Keratinocyte (primary cell): ENCODE measurements at places on chromosomes 1 and 21. TPM values are rescaled to one million over a fixed set of nuclear protein-coding genes. Genes with fewer than 3 reads are reported as not detected.

The LCE3C gene
- 0.20 to 0.34 TPM in 2 of 3 replicates, not detected in the other for polyA plus RNA-seq

The VTCN1 gene
- 0.04 TPM in 1 of 3 replicates, not detected in the others for polyA plus RNA-seq

The KRTAP20-2 gene
- not detected in 3 replicates for polyA plus RNA-seq

The S100A3 gene
- 12.6 to 24.0 TPM (median 15.1 TPM) in 3 replicates for polyA plus RNA-seq

The HES4 gene
- 3.0 to 14.7 TPM (median 3.1 TPM) in 3 replicates for polyA plus RNA-seq

The TMIGD3 gene
- polyA plus RNA-seq: not detected in 3 replicates

The MAP1LC3C gene
- polyA plus RNA-seq: not detected in 3 replicates

The NOTCH2NLA gene
- polyA plus RNA-seq: 30.4 to 44.1 TPM (median 31.0 TPM) in 3 replicates

The TNNT2 gene
- polyA plus RNA-seq: 0.61 to 2.3 TPM (median 1.4 TPM) in 3 replicates

The TGFB2 gene
- polyA plus RNA-seq: 9.0 to 22.3 TPM (median 21.5 TPM) in 3 replicates

The CYP4A22 gene
- not detected in 3 replicates for polyA plus RNA-seq

The HSPB7 gene
- polyA plus RNA-seq: 0.03 to 0.05 TPM in 2 of 3 replicates, not detected in the other

The C2CD4D gene
- 0.05 to 0.08 TPM (median 0.05 TPM) in 3 replicates for polyA plus RNA-seq

The KCNA3 gene
- polyA plus RNA-seq: not detected in 3 replicates

The FCRL2 gene
- not detected in 3 replicates for polyA plus RNA-seq

The OLFML3 gene
- 2.3 to 4.4 TPM (median 2.8 TPM) in 3 replicates for polyA plus RNA-seq

The DMRTA2 gene
- polyA plus RNA-seq: 0.01 TPM in 1 of 3 replicates, not detected in the others

The S100A5 gene
- 0.20 to 0.76 TPM (median 0.24 TPM) in 3 replicates for polyA plus RNA-seq

The CPTP gene
- polyA plus RNA-seq: 5.8 to 14.0 TPM (median 11.8 TPM) in 3 replicates

The OR2T33 gene
- not detected in 3 replicates for polyA plus RNA-seq

The PLA2G2D gene
- polyA plus RNA-seq: not detected in 3 replicates

The SLC5A9 gene
- 0.08 TPM in 1 of 3 replicates, not detected in the others for polyA plus RNA-seq

The GFI1 gene
- polyA plus RNA-seq: 0.13 to 0.22 TPM (median 0.17 TPM) in 3 replicates

The EBNA1BP2 gene
- 53.2 to 140 TPM (median 122 TPM) in 3 replicates for polyA plus RNA-seq

The NCF2 gene
- polyA plus RNA-seq: 8.3 to 12.6 TPM (median 9.2 TPM) in 3 replicates

The S100A2 gene
- 10,013 to 12,757 TPM (median 12,412 TPM) in 3 replicates for polyA plus RNA-seq

The TNFSF18 gene
- 0.21 to 0.69 TPM (median 0.48 TPM) in 3 replicates for polyA plus RNA-seq

The C1orf115 gene
- polyA plus RNA-seq: 0.68 to 0.97 TPM (median 0.72 TPM) in 3 replicates

The LAMB3 gene
- 659 to 1,206 TPM (median 953 TPM) in 3 replicates for polyA plus RNA-seq

The B3GALT5 gene
- polyA plus RNA-seq: not detected in 3 replicates

The ACTA1 gene
- polyA plus RNA-seq: 0.05 to 0.09 TPM (median 0.05 TPM) in 3 replicates

The CELSR2 gene
- polyA plus RNA-seq: 7.3 to 13.7 TPM (median 12.6 TPM) in 3 replicates

The S100A1 gene
- 0.12 to 0.15 TPM in 2 of 3 replicates, not detected in the other for polyA plus RNA-seq

The PLPPR5 gene
- 0.50 to 0.93 TPM (median 0.68 TPM) in 3 replicates for polyA plus RNA-seq

The IQGAP3 gene
- polyA plus RNA-seq: 1.5 to 5.7 TPM (median 5.3 TPM) in 3 replicates

The RPL22 gene
- polyA plus RNA-seq: 209 to 421 TPM (median 239 TPM) in 3 replicates

The LRRC40 gene
- 14.6 to 28.5 TPM (median 15.9 TPM) in 3 replicates for polyA plus RNA-seq

The FMN2 gene
- polyA plus RNA-seq: not detected in 3 replicates

The SRSF4 gene
- 26.8 to 63.2 TPM (median 51.0 TPM) in 3 replicates for polyA plus RNA-seq

The SYTL1 gene
- 15.5 to 34.0 TPM (median 15.6 TPM) in 3 replicates for polyA plus RNA-seq
